ENCODE measurements at places on chromosomes 4 and X.

DNA sequence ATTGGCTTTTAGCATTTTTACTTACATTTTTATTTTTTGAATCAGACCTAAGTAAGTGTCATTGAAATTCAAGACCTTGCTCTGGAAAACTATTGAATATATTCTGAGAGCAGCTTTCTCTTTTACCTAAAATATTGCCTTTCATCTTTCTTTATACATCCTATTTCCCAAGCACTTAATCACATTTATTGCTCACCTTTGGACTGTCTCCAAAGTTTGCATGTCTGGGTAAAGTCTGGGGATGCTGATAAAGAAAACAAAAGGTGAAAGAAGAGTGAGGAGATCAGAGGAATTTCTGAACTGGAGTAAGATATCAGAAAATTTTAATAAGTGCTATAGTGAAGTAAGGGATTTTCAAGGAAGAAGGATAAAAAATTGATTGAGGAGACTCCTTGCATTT is 308.5 kb upstream of the AADAT start:
- no peak for DNase-seq

GRCh38 chr4:82017680-82018079 is 356.1 kb downstream of the HNRNPD start:
- DNase-seq, result peak; percentile 72

DNA sequence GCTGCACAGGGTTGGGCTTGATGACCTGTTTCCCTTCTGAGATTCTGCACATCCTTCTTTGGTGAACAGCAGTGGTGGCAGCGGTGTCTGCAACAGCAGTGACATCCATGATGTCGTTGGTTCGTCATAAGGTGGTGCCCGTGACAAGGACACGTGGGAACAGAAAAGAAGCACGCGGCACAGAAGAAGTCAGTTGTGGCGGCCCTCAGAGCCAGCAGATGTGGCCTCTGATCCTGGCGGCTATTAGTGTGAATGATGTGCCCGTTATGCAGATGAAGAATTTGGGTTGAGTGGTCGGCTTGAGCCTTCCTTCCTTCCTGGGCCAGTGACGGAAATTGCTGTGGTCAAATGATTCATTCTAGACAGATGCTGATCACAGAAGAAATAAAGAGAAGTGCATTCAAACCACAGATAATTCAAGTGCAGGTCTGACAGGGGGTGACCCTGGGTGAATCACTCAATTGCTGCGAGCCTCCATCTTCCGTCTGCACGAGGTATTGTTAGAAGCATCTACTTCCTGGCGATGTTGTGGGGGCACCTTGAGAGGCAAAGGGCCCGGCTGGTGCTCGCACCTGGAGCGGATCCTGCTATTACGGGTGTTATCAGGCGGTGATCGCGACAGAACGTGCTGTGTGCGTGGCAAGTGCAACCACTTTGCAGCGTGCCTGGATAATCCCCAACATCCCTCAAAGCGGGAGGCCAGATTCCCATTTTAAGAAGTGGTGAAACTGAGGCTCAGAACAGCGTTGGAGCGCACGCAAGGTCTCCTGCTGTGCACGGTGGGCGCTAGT is 215.2 kb upstream of the PSAPL1 start:
- DNase-seq, result no peak

DNA sequence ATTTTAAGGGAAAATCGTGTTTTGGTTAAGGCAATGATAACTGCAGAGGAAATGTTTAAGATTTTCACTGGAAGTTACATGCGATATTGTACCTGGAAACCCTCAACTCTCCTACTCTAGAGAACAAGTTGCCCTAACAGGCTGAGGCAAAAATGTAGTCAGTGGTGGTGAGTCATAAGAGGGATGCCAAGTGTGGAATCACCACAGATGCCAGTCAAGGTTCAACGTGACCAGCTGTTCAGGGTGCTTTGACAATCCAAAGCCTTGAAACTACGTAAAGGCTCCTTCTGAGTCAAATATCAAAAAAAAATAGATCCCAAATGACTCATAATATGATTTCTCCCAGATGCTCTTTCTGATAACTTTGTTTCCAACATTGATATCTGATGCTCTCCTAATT is 77.9 kb upstream of the AFF2 start:
- DNase-seq, result no peak

DNA sequence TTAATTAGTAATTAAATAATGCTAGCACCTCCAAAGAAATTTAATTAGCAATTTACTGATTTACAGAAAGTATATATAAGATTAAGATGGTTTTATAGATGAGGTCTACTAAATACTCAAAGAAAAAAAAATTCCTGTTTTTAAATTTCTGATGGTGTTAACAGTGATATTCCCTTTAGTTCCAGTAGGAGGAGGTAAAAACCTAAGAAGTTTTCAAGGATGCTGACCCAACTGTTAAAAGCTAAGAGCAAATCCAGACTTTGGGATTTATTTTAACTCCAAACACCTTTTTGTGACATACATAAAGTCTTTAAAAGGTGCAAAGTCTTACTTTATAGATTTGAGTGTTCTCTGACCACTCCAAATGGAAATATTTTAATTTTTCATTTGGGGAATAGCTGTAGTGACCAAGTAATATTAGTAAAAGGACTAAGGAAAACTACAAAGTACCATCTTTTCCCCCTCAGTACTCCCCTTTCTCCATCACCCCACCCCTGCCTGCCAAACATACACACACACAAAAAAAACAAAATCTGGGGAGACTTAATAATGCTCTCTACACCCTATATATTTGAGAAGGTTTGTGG is 34.2 kb upstream of the CSN1S1 start:
- peak; percentile 53 for DNase-seq

DNA sequence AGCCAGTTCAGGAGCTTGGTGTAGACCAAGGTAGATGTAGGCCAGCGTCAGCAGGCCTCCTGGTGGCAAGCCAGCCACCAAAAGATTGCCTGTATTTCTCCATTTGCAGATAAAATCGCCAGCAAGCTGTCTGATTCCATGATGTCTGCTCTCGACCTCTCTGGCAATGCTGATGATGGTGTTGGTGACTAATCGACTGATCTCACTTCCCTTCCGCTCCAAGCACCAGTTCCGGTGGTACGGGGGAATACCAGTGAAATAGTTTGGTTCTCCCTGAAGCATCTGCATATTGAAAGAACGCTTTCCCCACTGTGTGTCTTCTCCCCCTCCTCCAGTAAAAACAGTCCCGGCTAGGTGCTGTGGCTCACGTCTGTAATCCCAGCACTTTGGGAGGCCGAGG is 30.4 kb downstream of the GNL3L start:
- DNase-seq, result no peak

DNA sequence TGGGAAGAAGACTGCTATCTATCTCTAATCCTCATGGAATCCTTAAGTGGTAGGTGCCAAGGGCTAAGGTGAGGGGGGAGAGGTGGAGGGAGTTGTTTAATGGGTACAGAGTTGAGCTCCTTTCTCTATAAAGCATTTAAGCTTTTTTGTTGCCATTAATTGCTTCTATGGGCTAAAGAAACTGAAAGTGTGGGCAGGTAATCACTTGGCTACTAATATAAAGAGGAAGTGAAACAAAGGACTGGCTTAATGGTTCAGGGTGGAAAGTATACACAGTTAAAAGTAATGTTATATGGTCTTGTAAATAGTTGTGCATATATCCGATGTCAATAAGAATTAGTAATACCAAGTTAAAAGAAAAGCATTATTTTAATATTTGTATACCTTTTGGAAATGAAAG is 83.9 kb downstream of the POLA1 start:
- DNase-seq, result no peak
